ENCODE measurements at places on chromosomes 4 and X.
A peak's percentile ranks its signal among the peaks of the same experiment; 100 is the strongest.

GRCh38 chr4:127304356-127304755 is 328.4 kb upstream of the INTU start:
- DNase-seq: no peak

GRCh38 chr4:43331226-43332051 is 438.9 kb downstream of the GRXCR1 start:
- no peak for DNase-seq

DNA sequence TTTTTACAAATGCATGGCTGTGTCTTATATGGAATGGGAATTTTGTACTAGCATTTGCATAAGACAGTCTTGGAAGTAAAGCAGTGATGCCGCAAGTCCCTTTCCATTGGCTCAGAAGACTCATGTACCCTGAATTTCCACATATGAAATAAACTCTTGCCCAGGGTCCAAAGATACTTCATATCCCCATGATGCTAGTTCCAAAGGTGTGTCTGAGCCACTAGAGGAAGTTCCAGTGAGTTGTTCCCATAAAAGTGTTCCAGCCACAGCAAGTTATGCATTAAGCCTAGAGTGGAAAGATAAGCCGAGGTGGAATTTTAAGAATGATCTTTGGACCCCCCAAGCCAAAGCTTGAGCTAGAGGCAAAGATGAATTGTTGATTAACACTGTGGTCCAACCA is 9.3 kb upstream of the CEP135 start:
- no peak for DNase-seq

DNA sequence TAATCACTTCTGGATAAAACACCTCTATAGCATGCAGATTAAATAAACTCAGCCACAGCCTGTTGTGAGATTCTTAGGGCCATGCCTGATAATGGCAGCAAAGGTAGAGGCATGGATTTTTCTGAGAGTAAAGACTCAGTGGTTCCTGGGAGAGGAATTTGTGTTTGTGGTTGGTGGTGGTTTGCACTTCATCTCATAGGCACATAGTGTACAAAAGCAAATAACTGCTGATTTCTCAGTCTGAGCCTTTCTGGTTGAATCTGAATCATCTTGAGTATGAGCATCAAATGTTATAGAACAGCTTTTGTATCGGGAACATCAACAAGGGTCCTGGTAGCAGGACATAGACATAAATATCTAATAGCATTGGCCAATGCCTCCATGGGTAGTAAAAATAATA is 274.3 kb downstream of the FRMPD4 start:
- no peak for DNase-seq

GRCh38 chr4:73744203-73744602 is 3.8 kb downstream of the CXCL8 start:
- DNase-seq: no peak

- peak; percentile 32 for DNase-seq
Measured at GRCh38 chrX:124827258-124827845, 481.0 kb downstream of the SH2D1A start.
